ENCODE measurements at places on chromosomes 16 and 17.

DNA sequence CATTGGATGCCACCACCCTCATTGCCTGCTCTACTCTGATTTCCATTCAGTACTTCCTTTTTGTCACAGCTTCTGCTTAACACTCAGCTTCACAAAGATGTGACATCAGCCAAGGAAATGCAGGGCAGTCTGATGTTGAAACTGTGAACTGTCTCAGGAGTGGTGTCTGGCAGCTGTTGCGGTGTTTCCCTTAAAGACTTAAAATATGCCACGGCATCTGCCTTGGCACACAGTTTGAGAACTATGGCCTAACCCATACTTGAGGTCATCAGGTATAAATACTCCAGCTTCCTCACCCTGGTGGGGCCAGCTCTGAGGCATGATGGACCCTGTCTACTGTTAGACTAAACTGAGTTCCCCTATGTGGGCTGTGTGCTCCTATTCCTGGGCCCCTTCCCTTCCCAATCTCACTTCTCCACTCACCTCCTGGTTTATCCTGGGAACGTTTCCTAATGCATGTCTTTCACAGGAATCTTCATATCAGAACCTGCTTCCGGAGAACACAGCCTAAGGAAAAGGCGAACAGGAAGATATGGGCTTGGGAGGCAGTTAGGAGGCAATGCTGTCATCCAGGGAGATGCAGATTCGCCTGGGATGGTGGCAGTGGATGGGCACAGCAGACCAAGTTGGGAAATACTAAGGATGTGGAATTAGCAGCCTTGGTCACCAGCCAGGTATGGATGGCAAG lies 96.5 kb downstream of the WSCD1 start:
- no peak for DNase-seq

DNA sequence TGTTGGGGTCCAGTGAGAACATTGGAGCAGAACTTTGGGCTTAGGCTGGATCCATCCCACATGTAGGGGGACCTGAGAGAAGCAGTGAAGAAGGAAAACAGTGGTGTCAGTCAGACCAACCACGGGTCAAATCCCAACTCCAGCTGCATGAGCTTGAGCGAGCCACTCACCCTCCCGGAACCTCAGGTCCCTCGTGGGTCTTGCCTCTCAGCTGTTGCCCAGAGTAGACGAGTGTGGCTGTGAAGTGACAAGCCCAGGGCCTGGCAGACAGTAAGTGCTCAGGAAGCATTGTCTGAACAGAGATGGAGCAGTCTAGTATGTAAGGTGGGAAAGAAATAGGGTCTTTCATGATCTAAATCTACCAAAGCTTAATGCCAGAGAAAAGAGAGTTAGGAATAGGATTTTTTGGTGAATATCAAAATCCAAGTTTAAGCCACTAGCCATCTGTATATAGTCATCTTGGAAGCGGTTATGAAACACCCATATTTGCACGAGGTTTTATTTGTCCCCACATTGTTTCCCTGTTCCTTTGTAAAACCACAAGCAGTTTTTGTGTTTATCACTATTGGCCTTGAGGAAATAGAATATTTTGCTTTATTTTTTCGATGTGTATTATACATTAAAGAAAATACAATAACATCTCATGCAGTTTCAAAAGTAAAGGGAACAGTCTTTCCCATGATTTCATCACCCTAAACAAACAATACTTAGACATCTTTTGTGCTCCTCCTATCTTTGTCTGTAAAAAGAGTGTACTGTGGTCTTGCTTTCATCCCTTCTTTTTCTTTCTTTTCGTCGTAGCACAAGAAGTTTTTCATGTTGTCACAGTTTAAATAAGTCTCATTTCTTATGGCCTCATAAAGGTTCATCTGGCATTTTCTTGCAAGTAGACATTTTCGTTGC lies 112.0 kb downstream of the CLEC16A start:
- DNase-seq, result no peak

DNA sequence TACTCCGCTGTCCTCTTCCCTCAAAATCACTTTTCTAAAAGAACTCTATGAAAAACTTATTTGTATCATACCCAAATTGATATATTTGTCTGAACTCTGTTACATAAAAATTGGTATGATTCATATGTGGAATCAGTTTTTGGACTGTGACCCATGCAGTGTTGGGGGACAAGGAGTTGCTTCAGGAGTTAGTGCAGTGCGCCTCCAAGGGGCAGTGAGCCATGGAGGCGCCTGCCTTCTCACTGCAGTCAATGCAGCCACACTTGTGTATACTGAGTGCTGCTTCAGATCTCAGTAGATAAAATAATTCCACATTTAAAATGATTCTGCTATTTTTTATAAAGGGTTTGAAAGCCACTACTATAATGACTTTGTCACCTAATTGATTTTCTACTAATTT lies 32.5 kb downstream of the DGKE start:
- DNase-seq, result no peak

DNA sequence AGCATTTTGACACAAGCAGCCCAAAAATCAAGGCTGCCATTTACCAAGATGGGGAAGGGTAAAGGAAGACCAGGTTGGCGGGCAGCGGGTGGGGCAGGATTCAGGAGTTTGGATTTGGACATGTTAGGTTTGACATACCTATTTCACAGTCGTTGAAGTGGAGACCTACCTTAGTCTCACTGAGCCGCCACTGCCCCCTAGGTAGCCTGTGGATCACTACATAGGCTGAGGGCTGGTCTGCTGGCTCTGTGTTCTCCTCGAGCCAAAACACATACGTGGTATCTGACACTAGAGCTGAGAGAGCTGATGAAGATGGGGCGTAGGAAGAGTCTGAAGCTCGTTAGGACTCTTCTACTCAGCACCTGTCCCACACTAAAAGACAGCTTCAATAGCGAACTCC lies 115.1 kb downstream of the HIC1 start:
- no peak for DNase-seq

All from left hindlimb (tissue), 1 donor.